ENCODE measurements at places on chromosomes 7 and 10.

GRCh38 chr7:84394219-84394618 is 199.6 kb upstream of the SEMA3A start:
- no peak for DNase-seq

- DNase-seq = no peak
These were observed 21.3 kb upstream of the KPNA7 start for GRCh38 chr7:99229234-99229633.

DNA sequence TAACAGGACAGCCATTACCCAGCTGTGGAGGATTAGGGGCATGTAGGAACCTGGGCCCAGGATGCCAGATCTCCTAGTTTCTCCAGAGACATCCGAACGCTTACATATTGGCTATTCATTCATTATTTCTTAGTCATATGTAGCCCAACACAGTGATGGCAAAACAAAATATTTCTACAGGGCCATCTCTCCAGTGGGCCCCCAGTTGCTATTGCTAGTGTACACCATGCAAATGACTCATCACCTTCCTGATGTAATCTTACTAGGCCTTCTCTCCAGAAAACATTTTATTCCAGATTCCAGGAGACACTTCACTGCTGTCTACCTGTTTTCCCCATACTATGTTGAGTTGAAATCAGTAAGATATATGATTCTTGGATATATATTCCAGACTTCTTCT is 201.7 kb downstream of the PLXDC2 start:
- DNase-seq = no peak

GRCh38 chr10:21509341-21510240 is 15.9 kb downstream of the SKIDA1 start:
- no peak for DNase-seq

- DNase-seq = peak; percentile 33
These were observed 73.9 kb upstream of the TNRC18 start for GRCh38 chr7:5497295-5498103.

DNA sequence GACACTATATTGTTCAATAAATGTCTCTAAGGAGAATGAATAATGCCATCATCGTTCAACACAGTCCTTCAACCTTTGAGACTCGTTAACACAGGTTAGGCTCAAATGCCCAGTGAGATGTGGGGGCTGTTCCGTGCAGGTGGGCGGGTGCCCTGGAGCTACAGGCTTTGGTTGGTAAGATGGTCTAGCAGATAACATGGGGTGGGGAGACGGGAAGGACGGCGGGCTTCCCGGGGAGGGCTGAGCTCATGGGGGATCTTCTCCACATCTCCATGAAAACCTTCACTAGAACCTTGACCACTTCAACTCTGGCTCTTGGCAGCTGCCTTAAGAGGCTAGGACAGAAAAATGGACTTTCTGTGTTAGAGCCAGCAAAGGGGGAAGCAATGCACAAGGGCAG is 134.1 kb upstream of the TCERG1L start:
- no peak for DNase-seq

DNA sequence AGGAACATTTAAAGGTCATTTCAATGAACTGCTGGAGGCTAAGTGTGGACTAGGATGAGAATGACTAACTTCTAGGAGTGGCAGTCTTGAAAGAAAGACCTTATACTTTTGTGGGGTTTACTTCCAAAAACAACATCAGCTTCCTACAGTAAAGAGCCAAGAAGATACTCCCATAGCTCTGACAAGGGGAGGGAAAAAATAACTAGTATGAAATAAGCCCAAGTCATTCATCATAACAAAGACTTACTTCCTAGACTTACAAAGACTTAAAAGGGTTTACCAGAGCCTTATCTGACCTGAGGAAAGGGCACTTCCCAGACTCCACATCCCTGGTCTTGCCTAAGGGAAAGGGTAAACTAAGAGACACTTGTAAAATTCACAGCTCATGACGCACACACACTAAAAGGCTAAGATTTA is 31.7 kb downstream of the ARHGAP12 start:
- DNase-seq = no peak

DNA sequence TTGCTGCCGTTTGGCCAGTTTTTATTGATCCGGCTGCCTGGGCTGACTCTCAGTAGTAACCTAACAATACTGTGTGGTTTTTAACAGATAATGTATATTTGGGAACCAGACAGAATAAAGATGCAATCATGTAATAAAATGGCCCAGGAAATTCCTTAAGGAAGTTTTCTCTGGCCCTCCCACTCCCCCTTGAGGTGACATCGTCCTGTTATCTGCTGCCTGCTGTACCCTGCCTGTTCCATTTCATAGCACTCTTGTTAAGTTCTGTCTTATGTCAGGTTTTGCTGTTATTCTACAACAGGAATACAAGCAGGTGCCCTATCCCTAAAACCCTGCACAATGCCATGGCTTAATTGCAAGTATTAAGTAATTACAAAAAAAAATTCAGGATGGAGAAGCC is 12.5 kb downstream of the ITGB8 start:
- DNase-seq = no peak

DNA sequence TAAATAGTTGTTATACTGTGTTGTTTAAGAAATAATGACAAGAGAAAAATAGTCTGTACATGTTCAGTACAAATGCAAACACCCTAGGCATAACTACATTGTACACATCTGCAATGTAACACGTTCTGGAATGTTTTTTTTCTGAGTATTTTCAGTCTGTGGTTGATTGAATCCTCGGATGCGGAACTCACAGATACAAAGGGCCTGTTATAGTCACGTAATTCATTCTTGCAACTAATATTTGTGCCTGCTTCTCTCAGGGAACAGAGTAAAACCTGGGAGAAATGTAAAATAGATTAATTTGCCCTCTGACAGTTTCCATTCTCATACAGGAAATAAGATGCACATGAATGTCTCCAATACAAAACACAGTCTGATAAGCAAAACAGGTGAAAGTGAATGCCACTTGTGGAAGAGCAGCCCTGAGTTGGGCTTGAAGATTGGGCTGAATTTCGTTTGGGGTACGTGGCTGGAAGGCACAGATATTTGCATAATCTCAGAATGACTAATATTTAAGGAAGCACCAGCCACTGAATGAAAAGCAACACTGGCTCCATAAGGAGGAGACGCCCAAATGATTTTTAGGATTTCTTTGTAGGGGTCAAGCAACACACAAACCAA is 19.1 kb downstream of the DENND2A start:
- DNase-seq = no peak

GRCh38 chr7:73739387-73739767 is 775 bp upstream of the ABHD11 start:
- no peak for DNase-seq

DNA sequence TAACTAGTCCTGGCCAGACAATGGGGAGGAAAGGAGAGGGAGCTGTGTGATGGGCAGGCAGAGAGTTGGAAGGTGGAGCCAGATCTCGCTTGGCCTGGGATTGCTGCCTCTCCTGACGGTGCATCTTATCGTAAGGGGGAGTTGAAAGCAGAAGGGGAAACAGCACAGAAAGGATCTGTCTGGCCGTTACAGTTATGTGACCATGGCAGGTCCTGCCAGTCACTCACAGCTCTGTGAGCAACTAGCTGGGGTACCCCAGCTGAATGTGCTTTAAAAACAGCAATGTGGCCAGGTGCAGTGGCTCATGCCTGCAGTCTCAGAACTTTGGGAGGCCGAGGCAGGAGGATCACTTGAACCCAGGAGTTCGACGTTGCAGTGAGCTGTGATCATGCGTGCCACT is 8.1 kb downstream of the BLVRA start:
- DNase-seq = no peak

DNA sequence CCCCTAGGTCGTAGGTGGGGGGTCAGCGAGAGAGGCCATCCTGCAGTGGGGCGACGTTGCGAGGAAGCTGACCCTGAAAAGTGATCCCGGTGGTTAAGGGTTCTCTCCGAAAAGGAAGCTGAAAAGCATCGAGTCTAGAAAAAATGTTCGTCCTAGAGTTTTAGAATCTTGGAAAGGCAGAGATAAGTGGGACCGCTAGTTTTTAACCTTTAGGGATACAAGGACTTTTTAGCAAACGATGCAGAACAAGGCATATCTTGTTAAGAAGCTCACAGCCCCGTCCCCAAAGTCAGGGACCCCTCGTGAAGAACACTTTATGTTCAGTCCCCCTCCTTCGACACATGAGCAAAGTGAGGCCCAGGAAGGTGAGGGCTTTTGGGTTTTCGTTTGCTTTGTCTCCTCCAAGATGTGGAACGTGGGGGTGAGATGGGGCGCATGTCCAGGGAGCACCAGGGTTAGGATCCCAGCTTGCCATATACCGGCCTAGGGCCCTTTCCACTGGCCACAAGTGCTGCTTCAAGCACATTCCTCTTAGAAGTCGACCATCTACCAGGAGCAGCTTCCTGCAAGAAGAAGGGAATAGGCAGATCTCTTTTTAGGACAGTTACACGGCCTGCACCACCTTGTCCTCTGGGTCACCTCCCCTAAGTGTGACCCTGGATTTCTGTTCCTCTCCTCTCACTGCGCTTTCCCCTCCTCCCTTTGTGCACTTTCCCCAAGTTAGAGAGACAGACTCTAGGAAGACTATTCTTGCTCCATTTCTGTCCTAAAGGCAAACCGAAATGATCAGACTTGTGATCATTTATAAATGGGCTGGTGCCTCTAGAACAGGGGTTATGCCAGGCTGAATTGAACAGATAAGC is 969 bp downstream of the SLC35G1 start:
- DNase-seq = no peak

GRCh38 chr10:70337201-70337651 is 45.2 kb downstream of the LRRC20 start:
- no peak for DNase-seq

DNA sequence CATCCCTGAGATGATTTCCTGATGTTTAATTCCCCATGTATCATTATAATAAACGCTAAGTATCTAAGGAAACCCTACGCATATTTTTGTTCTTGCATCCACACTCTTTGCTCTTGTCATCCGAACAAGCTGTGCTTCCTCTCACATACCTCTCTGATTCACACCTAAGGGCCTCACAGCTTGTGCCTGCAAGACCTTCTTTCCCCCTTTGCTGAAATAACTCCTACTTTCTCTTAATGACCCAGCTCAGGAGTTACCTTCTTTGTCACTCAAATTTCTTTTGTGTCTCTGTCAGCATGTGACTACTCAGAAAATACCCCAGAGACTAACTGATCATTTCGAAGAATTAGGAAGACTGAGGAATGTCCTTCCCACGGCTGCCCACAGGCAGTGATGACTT is 209.3 kb upstream of the IMMP2L start:
- DNase-seq = no peak

GRCh38 chr7:69430384-69431021 is 167.8 kb upstream of the AUTS2 start:
- DNase-seq = no peak

- DNase-seq = no peak
These were observed 84.1 kb downstream of the THSD7A start for GRCh38 chr7:11747715-11748485.

DNA sequence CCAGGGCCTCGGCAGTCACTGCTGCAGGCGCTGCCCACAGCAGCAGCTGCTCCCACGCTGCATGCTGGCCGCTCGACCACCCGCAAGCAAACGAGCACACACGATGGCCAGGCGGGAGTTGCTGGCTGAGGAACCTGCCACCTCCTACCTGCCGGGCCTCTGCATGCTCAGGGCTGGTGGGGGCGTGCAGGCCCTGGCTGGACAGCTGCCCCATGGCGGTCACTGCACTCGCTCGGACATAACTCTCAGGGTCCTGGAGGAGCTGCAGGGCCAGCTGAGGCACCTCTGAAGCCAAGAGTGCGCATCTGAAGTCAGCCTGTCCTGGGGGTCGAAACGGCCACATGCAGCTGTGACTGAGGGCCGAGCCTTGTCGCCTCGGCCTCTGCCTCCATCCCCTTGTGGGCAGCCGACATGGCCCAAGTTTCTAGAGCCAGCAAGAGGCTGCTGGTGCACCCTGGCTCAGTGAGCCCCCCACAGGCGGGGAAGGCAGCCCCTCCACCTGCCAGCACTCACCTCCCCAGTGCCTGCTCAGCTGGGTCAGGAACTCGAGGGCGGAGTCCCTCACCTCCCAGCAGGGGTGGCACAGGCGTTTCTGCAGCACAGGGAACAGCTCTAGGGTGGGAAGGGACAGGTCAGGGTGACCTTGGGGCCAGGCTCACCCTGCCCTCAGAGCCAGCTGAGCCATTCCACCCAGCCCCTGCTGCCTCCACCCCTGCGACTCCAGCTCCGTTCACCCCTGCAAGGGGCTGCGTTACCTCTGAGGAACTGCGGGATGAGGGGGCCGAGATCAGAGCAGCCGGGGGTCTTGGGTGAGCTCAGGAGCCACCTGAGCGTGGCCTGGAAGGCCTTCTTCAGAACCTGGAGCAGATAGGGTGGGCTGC is 16.1 kb downstream of the BRAT1 start:
- DNase-seq = no peak

GRCh38 chr7:91310830-91311460 is 46.7 kb downstream of the FZD1 start:
- DNase-seq = no peak

DNA sequence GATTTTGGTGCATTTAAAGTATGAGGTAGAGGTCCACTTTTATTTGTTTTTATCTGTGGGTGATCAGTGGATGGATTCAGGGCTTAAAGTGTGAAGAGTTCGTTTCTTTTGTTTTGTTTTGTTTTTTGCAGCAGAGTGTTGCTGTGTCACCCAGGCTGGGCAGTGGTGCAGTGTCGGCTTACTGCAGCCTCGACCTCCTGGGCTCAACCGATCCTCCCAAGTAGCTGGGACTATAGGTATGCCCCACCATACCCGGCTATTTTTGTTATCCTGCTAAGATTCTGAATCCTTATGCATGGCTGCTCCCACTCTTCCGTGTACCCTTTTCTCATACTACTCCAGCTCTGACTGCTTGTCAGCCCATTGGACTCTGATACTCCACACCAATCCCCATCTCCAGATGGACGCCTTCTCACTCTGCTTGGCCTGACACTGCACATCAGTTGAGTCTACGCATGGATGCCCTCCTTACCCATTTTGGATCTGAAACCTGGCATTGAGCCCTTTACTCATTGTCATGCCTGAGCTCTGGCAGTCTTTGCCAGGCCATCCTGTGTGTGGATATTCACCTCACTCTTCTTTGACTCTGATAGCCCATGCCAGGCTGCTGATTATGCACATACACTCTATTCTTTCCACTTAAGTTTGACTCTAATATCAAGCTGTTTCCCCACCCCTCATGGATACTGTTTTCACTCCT is 119.5 kb downstream of the CCSER2 start:
- DNase-seq = no peak

GRCh38 chr10:4892681-4893080 is 66.7 kb downstream of the AKR1E2 start:
- DNase-seq = no peak

DNA sequence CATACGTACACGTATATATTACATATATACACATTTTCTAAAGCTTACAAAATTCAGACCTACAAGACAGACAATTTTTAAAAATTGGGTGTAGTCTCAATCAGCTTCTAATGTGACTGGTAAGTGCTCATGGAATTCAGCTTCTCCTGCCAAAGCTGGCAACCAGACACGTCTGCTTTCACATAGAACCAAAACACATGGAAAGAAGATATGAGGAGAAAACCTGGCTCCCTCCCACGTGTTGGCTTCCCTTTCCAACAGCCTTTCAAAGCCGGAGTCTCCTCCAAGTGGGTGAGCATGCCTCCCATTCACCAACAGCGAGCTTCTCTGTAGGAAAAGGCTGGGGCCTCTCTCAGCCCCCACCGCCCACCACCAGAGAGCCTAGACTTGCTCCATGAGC is 33.4 kb downstream of the CDCA7L start:
- DNase-seq = no peak

Data from Jurkat, Clone E6-1 (cell line).